ENCODE measurements at places on chromosomes 2 and 18.

- DNase-seq, result no peak
Measured at GRCh38 chr18:11047156-11047555, 102.2 kb downstream of the PIEZO2 start.

DNA sequence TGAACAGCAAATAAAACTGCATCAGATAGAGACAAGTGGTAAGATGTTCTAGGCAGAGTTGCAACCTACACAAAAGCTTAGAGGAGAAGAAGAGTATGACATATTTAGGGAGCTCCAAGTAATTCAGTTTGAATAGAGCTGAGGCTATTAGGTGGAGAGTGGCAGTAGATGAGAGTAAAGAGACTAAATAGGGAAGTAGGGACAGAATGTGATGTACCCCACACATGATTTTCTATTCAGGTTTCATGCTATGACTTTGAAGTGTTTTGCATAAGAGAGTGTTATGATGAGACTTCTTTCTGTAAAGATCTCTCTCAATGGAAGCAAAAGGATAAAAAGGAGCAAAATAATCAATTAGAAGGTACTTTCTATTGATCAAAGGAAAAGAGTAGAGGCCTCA, 206.8 kb upstream of the ERBB4 start:
- no peak for DNase-seq

DNA sequence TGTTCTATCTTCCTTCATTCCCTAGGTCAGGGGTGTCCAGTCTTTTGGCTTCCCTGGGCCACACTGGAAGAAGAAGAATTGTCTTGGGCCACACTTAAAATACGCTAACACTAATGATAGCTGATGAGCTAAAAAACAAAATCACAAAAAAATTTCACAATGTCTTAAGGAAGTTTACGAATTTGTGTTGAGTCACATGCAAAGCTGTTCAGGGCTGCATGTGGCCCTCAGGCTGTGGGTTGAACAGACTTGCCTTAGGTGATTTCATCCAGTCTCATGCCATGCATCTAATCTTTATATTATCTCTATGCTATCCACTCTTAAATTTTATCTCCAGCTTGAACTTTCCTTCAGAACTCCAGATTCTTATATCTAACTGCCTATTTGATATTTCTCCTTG, 80.1 kb downstream of the CCDC85A start:
- DNase-seq, result no peak

- no peak for DNase-seq
Measured at GRCh38 chr2:217153510-217153909, 293.6 kb upstream of the TNP1 start.

DNA sequence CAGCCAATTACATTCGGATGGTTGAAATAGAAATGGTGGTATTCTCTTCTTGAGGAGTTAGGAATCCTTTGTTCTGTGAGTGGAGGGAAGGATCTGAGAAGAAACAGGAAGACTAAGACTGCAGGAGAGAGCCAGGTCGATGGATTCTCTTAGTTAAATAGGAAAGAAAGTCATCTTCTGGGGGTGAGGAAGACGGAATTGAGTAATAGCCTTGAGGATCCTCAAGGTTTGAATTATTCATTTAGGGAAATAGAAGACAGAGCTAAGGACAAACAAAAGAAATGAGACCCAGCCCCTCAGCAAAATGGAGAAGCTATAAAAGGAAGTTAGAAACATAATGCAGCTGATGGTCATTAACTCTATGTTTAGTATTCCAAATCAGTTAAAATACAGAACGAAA, 1.8 kb downstream of the LAPTM4A start:
- no peak for DNase-seq

GRCh38 chr18:46412916-46413315, 244.1 kb downstream of the LOXHD1 start:
- no peak for DNase-seq

GRCh38 chr2:230865307-230865765, 594 bp downstream of the ITM2C start:
- no peak for DNase-seq

DNA sequence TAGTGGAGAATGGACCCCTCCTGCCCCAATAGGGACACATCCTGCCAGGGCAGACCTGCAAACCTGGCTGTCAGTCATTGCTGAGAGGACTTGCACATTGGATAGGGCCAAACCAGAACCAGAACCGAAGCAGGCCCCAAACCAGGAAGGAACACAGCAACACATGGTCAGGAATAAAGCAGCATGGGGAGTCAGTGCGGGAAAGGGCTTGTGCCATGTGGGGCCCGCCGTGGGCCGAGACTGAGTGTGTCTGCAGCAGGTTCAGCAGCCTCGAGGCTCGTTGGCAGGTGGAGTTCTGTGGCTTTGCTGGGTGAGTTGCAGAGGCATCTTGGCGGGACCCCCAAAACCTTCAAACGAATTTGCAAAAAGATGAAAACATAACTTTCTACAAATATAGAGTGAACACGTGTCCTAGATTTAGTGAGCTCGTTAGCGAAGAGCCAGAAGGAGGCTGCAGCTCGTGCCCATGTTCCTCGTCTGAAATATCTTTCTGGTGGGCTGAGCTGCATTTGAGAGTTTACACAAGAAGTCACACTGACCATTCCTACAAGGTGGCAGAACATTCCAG, 44.9 kb upstream of the LDLRAD4 start:
- DNase-seq, result no peak

DNA sequence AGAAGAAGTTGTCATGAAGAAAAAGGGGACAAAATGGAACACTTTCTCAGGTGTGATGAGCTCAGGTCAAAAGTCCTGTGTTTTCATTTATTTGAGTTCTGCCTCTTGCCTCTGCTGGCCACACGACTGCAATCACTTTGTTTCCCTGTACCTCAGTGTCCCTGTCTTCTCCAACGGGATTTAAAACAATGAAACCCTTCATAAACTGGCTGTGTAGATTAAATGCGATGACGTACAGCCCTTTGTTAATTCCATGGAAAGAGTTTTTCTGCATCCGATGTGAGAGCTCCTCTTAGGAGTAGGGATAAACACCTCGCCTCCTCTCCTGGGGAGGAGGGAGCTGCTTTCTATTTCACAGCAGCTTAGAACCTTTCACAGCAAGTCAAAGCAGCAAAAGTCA, 51.5 kb upstream of the CNGA3 start:
- DNase-seq, result no peak

DNA sequence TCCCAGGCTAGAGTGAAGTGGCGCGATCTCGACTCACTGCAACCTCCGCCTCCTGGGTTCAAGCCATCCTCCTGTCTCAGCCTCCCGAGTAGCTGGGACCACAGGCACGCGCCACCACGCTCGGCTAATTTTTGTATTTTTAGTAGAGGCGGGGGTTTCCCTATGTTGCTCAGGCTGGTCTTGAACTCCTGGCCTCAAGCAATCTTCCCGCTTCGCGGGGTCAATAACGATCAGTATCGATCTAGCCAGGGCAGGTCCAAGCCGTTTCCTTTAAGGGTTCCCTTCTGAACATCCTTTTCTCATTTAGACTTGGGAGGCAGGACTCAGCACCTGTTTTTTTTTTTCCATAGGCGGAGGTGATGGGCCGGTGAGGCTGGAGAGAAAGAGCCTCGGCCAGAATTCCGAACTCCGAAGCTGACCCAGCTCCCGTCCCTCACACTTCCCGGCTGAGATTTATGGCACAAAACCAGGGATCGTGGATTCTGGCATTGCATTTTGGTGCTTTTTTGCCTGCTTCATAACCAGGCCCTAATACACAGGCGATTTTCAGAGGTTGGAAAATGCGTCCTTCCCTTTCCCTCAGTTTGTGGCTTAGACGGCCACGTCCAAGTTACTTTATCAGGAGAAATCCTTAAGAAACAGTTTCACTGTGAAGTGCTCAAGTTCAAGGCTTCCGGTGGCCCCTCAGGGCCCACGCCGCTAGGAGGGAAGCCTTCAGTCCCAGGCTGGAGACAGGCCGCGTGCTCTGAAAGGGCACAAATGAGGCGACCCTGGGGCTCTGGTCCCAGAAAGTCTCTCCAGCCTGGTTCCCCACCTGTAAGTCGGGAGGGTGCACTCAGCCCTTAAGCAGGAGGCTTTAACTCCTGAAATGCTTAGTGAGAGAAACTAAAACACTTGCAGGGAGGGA, 998 bp upstream of the SLC66A3 start:
- DNase-seq, result no peak
